ENCODE measurements at places on chromosomes 12 and 14.
A peak's percentile ranks its signal among the peaks of the same experiment; 100 is the strongest.

DNA sequence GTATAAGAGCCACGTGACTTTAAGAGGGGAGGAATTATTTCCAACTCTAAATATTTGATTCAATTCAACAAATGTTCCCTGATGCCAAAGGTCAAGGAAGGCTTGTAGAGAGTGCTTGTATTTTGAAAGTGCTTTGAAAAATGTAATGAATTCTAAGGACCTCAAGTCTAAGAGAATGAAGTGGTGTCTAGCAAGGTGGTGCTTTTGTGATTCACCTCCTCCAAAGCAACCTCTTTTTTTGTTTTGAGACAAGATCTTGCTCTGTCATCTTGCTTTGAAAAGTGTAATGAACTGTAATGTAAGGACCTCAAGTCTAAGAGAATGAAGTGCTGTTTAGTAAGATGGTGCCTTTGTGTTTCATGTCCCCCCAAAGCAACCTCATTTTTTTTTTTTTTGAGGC is 13.7 kb downstream of the AK7 start:
- DNase-seq, result no peak

GRCh38 chr14:35932136-35932535 is 106.0 kb downstream of the BRMS1L start:
- no peak for DNase-seq

GRCh38 chr14:67418401-67419191 is 6.6 kb upstream of the PLEK2 start:
- no peak for DNase-seq

- DNase-seq, result peak; percentile 70
Observed at GRCh38 chr14:100645196-100645981, 58.2 kb upstream of the BEGAIN start.

GRCh38 chr12:20822415-20822814 is 11.9 kb downstream of the SLCO1B3 start:
- DNase-seq, result no peak
